Stimulated activated CD4-positive, alpha-beta T cell treated with anti-CD3 and anti-CD28 coated beads, Interleukin-15, amount 100 ng/mL, for 1 hour (primary cell): ENCODE measurements at places on chromosomes 6 and 20.

DNA sequence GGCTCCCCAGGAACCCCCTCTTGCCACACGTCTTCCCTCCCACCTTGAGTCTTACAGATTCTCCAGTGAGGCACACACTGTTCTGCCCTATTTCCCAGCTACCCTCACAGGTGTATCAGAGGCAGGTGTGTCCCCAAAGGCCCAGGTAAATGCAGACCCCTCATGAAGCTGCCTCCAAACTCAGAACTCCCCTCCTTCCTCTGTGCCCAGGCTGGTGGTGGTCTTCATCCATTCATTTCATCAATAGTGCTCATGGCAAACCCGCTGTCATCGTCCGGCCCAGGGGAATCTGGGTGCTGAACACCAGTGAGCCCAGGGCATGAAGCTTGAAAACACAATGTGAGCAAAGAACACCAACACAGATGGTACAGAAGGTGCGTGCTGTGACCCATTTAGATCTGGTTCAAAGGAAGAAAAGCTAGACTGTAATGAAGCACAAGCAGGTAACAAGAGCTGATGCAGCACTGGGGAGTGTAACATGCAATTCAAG lies 213.1 kb downstream of the SYNDIG1 start:
- DNase-seq, result no peak

- DNase-seq, result no peak
These were observed 125.3 kb downstream of the REV3L start for GRCh38 chr6:111357705-111358104.

GRCh38 chr6:44734886-44735629 lies 347.6 kb downstream of the CDC5L start:
- DNase-seq, result no peak

- DNase-seq, result no peak
These were observed 94.3 kb downstream of the RTN4IP1 start for GRCh38 chr6:106535012-106535411.

- peak; percentile 87 for DNase-seq
These were observed at the start of gene TBPL1 for GRCh38 chr6:133952815-133953633. TSS of gene TBPL1 (plus strand) at chr6:133953224. CDS start at chr6:133980126, 26,902 bp downstream.

- no peak for DNase-seq
These were observed 235.8 kb downstream of the GMPR start for GRCh38 chr6:16473908-16474771.

DNA sequence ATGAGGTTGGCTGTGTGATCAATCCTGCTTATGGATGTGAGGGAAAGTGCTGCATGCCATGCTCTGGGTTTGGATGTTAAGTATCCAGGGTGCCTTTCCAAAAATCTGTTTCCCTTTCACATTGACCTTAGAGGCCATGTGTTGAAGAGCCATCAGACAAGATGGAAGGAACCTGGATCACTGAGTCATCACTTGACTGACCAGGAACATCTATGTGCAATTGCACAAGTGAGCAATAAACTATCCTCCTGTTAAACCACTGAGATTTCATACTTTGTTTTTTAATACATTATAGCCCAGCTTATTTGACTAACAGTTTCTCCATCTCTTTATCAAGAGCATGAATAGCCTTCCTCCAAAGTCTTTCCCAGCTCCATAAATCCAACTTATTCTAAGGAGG lies 17.8 kb upstream of the TMEM14A start:
- DNase-seq, result no peak

DNA sequence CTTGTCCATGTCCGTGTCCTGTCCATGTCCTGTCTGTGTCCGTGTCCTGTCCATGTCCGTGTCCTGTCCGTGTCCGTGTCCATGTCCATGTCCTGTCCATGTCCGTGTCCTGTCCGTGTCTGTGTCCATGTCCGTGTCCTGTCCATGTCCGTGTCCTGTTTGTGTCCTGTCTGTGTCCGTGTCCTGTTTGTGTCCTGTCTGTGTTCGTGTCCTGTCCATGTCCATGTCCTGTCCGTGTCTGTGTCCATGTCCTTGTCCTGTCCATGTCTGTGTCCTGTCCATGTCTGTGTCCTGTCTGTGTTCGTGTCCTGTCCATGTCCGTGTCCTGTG lies 55.0 kb upstream of the BHLHE23 start:
- no peak for DNase-seq
